Nephron progenitor cell (in vitro differentiated cells): ENCODE measurements at places on chromosomes 7 and 10.

GRCh38 chr10:61787170-61787569 lies 114.3 kb upstream of the ARID5B start:
- DNase-seq = no peak

GRCh38 chr7:25656581-25657026 lies 428.3 kb upstream of the NPVF start:
- DNase-seq = no peak

- no peak for DNase-seq
Observed at GRCh38 chr7:125059861-125060456, 130.3 kb upstream of the POT1 start.

- DNase-seq = no peak
Observed at GRCh38 chr7:108205311-108205710, 75.2 kb upstream of the LAMB4 start.

GRCh38 chr7:45413419-45413818 lies 160.7 kb upstream of the ADCY1 start:
- DNase-seq = no peak

GRCh38 chr10:28400176-28400575 lies 97.3 kb upstream of the MPP7 start:
- DNase-seq = no peak

- peak; percentile 44 for DNase-seq
Observed at GRCh38 chr7:33107136-33108066, 1.8 kb downstream of the RP9 start.

DNA sequence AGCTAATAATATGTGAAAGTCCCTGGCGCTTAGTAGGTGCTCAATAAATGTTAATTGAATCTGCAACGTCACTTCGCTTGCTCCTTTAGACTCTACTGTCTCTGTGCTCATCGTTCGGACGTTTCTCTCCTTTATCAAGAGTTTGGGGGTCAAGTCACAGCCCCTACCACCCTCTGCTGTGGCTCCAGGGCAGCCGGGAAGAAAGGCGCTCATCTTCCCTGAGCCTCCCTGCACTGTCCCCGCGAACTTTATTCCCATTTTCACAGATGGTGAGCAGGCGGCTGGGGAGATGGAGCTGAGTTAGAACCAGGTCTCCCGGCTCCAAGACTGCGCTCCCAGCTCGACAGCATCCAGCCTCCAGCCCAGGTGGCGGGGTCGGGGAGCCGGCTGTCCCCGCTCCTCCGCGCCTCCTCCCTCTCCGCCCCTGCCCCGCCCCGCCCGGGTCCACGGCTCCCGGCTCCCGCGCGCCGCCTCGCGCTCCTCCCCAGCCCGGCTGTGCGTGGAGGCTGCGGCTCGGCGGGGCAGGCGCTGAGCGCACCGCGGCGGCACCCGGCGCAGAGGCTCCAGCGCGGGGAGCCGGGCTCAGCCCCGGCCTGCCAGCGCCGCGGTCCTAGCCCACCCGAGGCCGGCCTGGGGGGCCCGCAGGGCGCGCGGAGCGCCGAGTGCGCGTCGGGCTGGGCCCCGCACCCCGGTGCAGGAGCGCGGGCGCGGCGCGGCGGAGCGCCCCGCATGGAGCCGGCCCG lies at the start of gene CLEC2L:
Gene CLEC2L (plus strand): TSS at position 487 of the 743 bp plus-strand sequence. CDS start 243 bp downstream, at position 730.
- peak; percentile 72 for DNase-seq

DNA sequence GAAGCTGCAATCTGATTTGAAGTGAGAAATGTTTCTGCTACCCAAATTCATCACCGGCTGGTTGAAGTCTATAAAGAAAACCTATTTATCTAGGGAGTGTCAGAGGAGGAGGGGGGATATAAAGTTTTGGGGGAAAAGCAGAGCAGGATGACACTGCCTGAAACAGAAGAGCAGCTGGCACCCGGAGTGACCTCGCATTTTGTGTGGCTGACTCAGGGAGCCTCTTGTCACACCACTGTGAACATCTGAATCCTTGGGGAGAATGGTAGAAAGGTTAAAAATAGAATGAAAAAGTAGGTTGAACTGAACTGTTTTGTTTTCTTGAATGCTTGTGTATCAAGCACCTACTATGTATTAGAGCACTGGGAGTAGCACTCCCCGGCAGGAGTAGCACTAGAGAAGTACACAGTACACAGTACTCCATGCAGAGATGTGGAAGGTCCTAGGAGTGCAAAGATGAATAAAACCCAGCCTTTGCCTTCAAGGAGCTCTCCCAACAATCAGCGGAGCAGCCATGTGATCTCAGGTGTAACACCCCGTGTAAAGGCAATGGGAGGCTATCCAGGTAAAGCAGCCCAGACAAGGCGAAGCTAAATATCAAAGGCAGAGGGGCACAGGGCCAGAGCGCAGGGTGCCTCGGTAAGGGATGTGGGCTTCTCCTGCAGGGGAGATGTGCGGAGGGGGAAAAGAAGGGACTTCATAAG lies 13.5 kb downstream of the CRTAC1 start:
- no peak for DNase-seq

DNA sequence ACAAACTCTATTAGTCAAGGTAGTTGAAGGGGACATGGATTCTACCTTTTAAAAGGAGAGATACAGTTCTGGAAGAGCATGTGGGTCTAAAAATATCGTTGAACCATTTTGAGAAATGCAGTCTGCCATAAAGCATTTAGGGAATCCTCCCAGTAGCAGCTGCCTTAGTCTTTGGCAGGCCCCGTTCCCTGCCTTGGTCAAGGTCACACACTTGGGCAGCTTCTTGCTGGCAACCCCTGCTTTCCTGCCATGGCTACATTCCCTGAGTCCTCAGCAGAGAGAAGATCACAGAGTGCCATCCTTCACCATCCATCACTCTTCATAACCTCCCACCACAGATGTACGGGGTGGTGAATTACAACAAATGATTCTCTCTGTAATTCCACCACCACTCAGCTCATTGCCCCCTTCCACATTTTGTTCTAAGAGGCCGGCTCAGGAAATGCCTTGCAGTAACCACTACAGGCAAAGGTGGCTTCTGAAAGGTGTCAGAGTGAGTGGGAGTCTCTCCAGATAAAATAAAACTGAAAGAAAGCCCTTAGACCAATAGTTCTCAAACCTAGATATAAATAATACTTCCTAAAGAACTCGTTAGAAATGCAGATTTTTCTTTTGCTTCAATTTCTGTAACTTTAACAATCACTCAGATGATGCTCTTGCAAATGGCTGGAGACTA lies 121.4 kb upstream of the STK17A start:
- DNase-seq = no peak

DNA sequence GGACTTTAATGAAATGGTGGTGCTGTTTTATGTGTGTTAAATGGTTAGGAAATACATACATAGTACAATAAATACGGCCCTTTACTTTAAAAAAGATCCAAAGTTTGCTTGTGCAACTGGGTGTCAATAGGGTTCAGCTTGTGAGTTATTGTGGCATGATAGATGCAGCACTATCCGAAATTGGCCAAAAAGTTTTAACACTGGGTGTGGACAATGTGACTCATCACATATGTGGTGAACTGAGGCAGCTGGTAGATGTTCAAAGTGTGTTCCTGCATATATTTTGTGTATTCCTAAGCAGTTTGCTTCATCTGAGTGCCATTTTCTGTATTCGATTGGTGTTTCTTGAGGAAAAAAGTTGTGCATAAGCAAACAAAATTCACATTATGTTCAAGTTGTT lies 473.1 kb downstream of the KIF20B start:
- DNase-seq = no peak

- DNase-seq = peak; percentile 14
Observed at GRCh38 chr7:138980563-138981291, 462 bp downstream of the KIAA1549 start.

DNA sequence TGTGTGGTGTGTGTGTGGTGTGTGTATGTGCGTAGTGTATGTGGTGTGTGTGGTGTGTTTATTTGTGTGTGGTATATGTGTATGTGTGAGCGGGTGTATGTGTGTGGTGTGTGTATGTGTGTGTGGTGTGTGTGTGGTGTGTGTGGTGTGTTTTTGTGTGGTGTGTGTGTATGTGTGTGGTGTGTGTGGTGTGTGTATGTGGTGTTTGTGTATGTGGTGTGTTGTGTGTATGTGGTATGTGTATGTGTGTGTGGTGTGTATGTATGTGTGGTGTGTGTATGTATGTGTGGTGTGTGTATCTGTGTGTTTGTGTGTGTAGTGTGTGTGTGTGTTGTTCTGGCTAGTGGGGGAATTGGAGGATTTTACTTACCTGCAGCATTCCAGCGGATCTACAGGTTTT lies 427.4 kb downstream of the PAXIP1 start:
- no peak for DNase-seq

GRCh38 chr7:1936531-1937251 lies 266.6 kb downstream of the ELFN1 start:
- no peak for DNase-seq

GRCh38 chr10:44030132-44030531 lies 354.8 kb downstream of the CXCL12 start:
- no peak for DNase-seq
